ENCODE measurements at places on chromosomes 13 and 19. TPM values are rescaled to one million over a fixed set of nuclear protein-coding genes. Genes with fewer than 3 reads are reported as not detected.

Gene ADM5
- polyA plus RNA-seq = 3.1 TPM

Gene GAPDHS
- polyA plus RNA-seq = not detected

Gene N4BP2L1
- 7.8 TPM for polyA plus RNA-seq

Gene TRAPPC2B
- 18.0 TPM for polyA plus RNA-seq

Gene KLK12
- 2.6 TPM for polyA plus RNA-seq

Gene TMEM259
- 25.9 TPM for polyA plus RNA-seq

Gene ZNF723
- not detected for polyA plus RNA-seq

Gene C3
- polyA plus RNA-seq = 9.0 TPM

Gene EFNB2
- 9.6 TPM for polyA plus RNA-seq

Gene DMWD
- polyA plus RNA-seq = 30.4 TPM

Gene CABP5
- polyA plus RNA-seq = not detected

Gene ZIC5
- polyA plus RNA-seq = not detected

Gene PLIN4
- polyA plus RNA-seq = 22.3 TPM

Gene C1QTNF9
- 0.19 TPM for polyA plus RNA-seq

Gene PSG2
- polyA plus RNA-seq = not detected

Gene GRK1
- not detected for polyA plus RNA-seq

Gene APOC4
- not detected for polyA plus RNA-seq

Gene PEG3
- 2.2 TPM for polyA plus RNA-seq

Gene DACT3
- polyA plus RNA-seq = 0.46 TPM

Gene PRPF31
- polyA plus RNA-seq = 25.0 TPM

Gene ZNF221
- polyA plus RNA-seq = not detected

Gene CLDND2
- 0.35 TPM for polyA plus RNA-seq

Gene SGCG
- polyA plus RNA-seq = not detected

Gene MUC16
- polyA plus RNA-seq = not detected

Gene LRG1
- 3.7 TPM for polyA plus RNA-seq

Gene SERPINE3
- not detected for polyA plus RNA-seq

Gene ERICH4
- not detected for polyA plus RNA-seq

Gene INSL3
- 0.85 TPM for polyA plus RNA-seq

Gene TPP2
- 11.4 TPM for polyA plus RNA-seq

Gene IGSF23
- polyA plus RNA-seq = not detected

Gene KCNC3
- polyA plus RNA-seq = 1.6 TPM

Gene ERICH6B
- polyA plus RNA-seq = not detected

Gene TYK2
- polyA plus RNA-seq = 35.6 TPM

Gene ZNF667
- 1.8 TPM for polyA plus RNA-seq

Gene CEACAM4
- polyA plus RNA-seq = not detected

Gene TEX101
- polyA plus RNA-seq = not detected

Gene PSG1
- not detected for polyA plus RNA-seq

Gene TMEM255B
- 1.8 TPM for polyA plus RNA-seq

Gene VAV1
- 3.7 TPM for polyA plus RNA-seq

Gene YJEFN3
- 14.4 TPM for polyA plus RNA-seq

Gene KCNK6
- polyA plus RNA-seq = 6.0 TPM

Gene TTC9B
- not detected for polyA plus RNA-seq

Gene NXNL1
- not detected for polyA plus RNA-seq

Gene ZNF579
- 1.8 TPM for polyA plus RNA-seq

Gene C2CD4C
- under 0.01 TPM for polyA plus RNA-seq

Gene SNRNP70
- 33.8 TPM for polyA plus RNA-seq

Gene F2RL3
- polyA plus RNA-seq = 0.69 TPM

Gene NLRP12
- not detected for polyA plus RNA-seq

Gene CERS1
- polyA plus RNA-seq = 0.70 TPM

Gene IL17D
- polyA plus RNA-seq = not detected

Gene KIR2DL3
- polyA plus RNA-seq = not detected

Gene TMIGD2
- 0.60 TPM for polyA plus RNA-seq

Gene COLGALT1
- polyA plus RNA-seq = 7.8 TPM

Gene SIGLEC14
- 10.2 TPM for polyA plus RNA-seq

Gene C1QTNF9B
- polyA plus RNA-seq = 0.13 TPM

Gene PPM1N
- 3.5 TPM for polyA plus RNA-seq

Gene LTBP4
- polyA plus RNA-seq = 41.4 TPM
